ENCODE measurements at places on chromosomes 11 and 22. TPM values are rescaled to one million over a fixed set of nuclear protein-coding genes. Genes with fewer than 3 reads are reported as not detected.

GAS2 gene
- total RNA-seq = 18.0 TPM

CCDC116 gene
- 0.23 TPM for total RNA-seq

MUC6 gene
- total RNA-seq = not detected

DGAT2 gene
- total RNA-seq = 7.2 TPM

RASGRP2 gene
- total RNA-seq = 54.2 TPM

SLC17A6 gene
- total RNA-seq = 134 TPM

BBOX1 gene
- total RNA-seq = 27.7 TPM

JHY gene
- total RNA-seq = 15.5 TPM

ASPHD2 gene
- 15.5 TPM for total RNA-seq

C2CD2L gene
- total RNA-seq = 15.5 TPM

NTM gene
- 224 TPM for total RNA-seq

LRP4 gene
- total RNA-seq = 8.8 TPM

PRG3 gene
- total RNA-seq = not detected

FJX1 gene
- 46.4 TPM for total RNA-seq

SMCO4 gene
- total RNA-seq = 8.1 TPM

C1QTNF5 gene
- total RNA-seq = 6.0 TPM

CADM1 gene
- total RNA-seq = 366 TPM

SEPTIN3 gene
- total RNA-seq = 180 TPM

SULT4A1 gene
- total RNA-seq = 49.4 TPM

C22orf31 gene
- not detected for total RNA-seq

HOATZ gene
- 7.2 TPM for total RNA-seq

MB gene
- total RNA-seq = 2.5 TPM

SRSF8 gene
- 40.4 TPM for total RNA-seq

TH gene
- total RNA-seq = 8.5 TPM

PLA2G3 gene
- total RNA-seq = 0.23 TPM

FAM180B gene
- not detected for total RNA-seq

CTNND1 gene
- 123 TPM for total RNA-seq

OSM gene
- 0.23 TPM for total RNA-seq

ENTHD1 gene
- total RNA-seq = not detected

PLXNB2 gene
- total RNA-seq = 52.4 TPM

ADM2 gene
- not detected for total RNA-seq

SNX32 gene
- 7.6 TPM for total RNA-seq

DGCR6 gene
- total RNA-seq = 18.0 TPM

MMP12 gene
- total RNA-seq = not detected

CCDC15 gene
- total RNA-seq = 3.9 TPM

GAL gene
- 1.8 TPM for total RNA-seq

NFAM1 gene
- total RNA-seq = 1.6 TPM

ZNF214 gene
- total RNA-seq = 14.1 TPM

GAL3ST1 gene
- 6.0 TPM for total RNA-seq

TECTA gene
- total RNA-seq = 2.5 TPM

OR2D2 gene
- total RNA-seq = 1.4 TPM

TRPM5 gene
- under 0.01 TPM for total RNA-seq

RIC3 gene
- 72.9 TPM for total RNA-seq

LRRC55 gene
- 26.8 TPM for total RNA-seq

CSNK2A3 gene
- total RNA-seq = 6.9 TPM

MYO7A gene
- 3.5 TPM for total RNA-seq

DEPDC7 gene
- total RNA-seq = 3.0 TPM

GLYATL2 gene
- total RNA-seq = 4.8 TPM

MMP13 gene
- not detected for total RNA-seq

NF2 gene
- 50.5 TPM for total RNA-seq

ANO1 gene
- 0.23 TPM for total RNA-seq

PRSS23 gene
- 9.0 TPM for total RNA-seq

SLC25A18 gene
- total RNA-seq = 11.5 TPM

LAYN gene
- total RNA-seq = 2.5 TPM

METTL15 gene
- 29.5 TPM for total RNA-seq

Data from diencephalon (tissue), 1 donor.